Left forelimb (tissue), 1 donor: ENCODE measurements at places on chromosomes 1 and 21.

DNA sequence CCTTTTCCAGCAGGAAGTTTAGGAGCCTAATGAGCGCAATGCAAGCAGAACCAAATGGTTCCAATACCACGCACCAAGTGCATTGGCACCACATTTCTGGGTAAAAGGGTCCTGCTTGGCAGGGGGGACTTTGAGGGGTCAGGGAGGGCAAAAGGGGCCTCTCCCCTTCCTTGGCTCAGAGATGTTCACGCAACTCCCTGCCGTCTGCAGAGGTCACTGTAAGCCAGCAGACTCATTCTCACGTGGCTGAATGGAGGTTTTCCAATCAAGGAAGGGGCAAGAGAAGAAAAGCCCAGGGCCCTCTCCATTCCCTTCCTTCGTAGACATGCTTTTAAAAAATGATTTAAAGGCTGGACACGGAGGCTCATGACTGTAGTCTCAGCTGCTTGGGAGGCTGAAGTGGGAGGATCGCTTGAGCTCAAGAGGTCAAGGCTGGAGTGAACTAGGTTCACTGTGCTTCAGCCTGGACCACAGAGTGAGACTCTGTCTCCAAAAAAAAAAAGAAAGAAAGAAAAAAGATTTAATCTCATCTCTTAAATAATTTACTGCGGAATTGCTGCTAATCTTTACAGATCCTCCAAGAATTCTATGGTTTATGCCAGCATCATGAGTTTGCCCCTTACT, 80.3 kb downstream of the RUNX3 start:
- DNase-seq, result no peak

DNA sequence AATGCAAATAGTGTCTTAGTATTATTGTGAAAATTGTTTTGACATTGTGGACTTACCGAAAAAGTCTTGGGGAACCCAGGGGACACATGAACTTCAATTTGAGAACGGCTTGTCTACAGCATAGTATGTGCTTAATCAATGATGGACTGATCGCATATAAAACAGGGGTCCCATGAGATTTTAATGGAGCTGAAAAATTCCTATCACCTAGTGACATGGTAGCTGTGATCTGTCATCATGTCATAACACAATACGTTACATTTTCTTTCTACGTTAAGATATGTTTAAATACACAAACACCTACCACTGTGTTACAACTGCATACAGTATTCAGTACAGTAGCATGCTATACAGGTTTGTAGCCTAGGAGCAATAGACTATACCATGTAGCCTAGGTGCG, 153.3 kb upstream of the FOXD3 start:
- no peak for DNase-seq

DNA sequence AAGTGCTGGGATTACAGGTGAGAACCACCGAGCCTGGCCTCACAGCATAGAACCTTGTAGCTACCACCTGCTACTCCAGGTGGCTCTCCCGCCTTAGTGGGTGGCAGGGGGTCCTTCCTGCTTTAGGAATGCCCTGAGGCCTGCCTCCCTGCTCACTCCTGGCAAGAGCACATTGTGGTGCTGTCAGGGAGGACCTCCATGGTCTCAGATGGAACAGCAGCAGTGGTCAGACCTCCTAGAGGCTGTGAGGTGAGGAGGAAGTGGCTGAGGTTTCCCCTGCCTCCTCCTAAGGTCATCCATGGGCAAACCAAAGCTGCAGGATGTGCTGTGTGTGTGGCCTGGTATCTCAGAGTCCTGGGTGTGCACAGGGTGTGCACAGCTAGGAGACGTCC, 6.7 kb downstream of the SOX13 start:
- no peak for DNase-seq

- no peak for DNase-seq
These were observed 54.7 kb downstream of the APP start for GRCh38 chr21:26115899-26116298.

DNA sequence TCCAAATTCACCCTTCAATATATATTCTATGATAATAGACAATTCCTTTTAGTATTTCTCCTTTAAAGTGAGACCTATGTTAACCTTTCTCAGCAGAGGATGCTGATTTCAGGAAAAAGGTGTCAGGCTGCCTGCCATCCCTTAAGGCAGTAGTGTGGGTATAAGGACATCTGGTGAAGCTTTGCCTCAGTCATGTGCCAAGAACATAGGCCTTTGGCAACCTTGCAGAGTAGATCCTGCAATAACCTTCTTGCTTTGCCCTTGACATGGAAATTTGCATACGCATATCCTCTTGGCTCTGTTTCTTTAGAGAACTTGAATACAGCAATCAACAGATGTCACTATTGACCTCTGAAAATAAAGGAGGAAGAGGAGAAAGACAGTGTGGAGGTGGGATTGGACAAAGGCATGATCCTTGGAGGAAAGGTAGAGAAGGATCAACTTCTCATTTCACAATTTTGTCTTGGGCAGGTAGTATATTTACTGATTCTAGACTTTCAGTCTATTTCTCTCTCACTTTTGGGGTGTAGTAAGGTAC, 21.1 kb upstream of the ZRANB2 start:
- no peak for DNase-seq

GRCh38 chr1:114428083-114428754, 82.8 kb downstream of the TRIM33 start:
- DNase-seq, result no peak

DNA sequence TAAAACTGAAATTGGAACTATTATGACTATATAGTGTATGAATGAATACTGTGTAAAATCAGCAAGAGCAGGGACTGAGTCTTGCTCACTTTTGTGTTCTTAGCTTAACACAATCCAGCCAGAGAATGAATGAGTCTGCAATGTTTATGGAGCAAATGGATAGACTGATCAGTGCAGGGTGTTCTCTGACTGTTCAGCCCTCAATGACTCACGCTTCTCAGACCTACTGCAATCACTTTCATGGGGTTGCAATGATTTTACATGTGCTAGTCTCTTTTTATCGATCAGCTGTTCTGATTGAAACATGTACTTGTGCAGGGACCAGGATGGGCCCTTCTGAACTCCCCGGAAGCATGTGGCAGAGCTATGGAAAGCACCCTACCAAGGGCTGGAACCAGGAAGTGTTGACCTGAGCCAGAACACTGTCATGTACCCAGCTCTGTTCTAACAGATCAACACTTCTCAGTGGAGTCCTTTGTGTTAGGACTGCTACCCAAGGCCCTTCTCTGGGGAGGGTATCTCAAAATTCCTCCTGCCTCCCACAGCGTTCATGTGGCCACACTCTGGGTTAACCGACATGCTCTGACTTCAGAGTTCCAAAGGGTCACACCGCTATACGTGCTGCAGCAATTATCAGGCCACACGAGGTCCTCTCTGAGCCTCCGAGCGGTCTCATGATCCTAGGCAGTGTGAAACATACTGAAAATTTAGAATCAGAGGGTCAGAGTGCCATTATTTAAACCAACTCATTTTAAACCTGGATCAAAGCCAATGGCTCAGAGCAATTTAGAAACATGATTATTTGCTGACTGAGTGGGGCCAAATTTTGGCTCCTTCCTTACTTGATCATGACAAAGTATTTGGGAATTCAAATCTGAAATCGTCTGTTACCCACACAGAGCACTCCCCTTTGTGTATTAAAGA, 35.2 kb downstream of the GRIK1 start:
- no peak for DNase-seq
